Subcutaneous adipose tissue (tissue), 4 donors: ENCODE measurements at places on chromosomes 3 and 15. TPM values are rescaled to one million over a fixed set of nuclear protein-coding genes. Genes with fewer than 3 reads are reported as not detected.

SH2D7 gene
- total RNA-seq: not detected

PCSK6 gene
- total RNA-seq: 5.9 TPM

GAP43 gene
- not detected for total RNA-seq

GATA2 gene
- 26.6 TPM for total RNA-seq

FOXL2 gene
- not detected for total RNA-seq

NPHP3 gene
- total RNA-seq: 54.0 TPM

EFCC1 gene
- total RNA-seq: 1.1 TPM
